Gastroesophageal sphincter (tissue), 4 donors: ENCODE measurements at places on chromosomes 3 and 15. TPM values are rescaled to one million over a fixed set of nuclear protein-coding genes. Genes with fewer than 3 reads are reported as not detected.

Gene ZIC4
- total RNA-seq = not detected

Gene LYZL4
- total RNA-seq = not detected

Gene GOLGA8O
- total RNA-seq = not detected

DNA sequence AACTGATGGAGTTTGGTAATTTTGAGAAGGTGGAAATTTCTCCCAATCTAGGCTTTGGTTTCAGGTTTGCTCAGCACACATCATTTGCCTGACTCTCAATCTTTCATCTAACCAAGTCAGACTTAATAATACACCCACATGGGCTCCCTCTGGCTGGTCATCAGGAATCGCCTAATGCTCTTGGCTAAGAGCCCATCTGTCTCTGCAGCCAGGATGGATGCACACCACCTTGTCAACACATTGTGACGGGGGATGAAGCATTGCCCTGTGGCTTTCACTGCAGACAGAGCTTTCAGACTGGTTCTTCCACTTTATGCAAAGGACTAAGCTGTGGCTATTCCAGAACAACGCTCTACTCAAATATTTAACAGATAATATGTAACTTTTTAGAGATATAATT, 3.0 kb upstream of the HDGFL3 start:
- ATAC-seq = no peak

- ATAC-seq = no peak
Observed at GRCh38 chr3:19901918-19902317, 32.1 kb downstream of the EFHB start.

GRCh38 chr3:196694202-196694638, 17.8 kb downstream of the CEP19 start:
- no peak for ATAC-seq

DNA sequence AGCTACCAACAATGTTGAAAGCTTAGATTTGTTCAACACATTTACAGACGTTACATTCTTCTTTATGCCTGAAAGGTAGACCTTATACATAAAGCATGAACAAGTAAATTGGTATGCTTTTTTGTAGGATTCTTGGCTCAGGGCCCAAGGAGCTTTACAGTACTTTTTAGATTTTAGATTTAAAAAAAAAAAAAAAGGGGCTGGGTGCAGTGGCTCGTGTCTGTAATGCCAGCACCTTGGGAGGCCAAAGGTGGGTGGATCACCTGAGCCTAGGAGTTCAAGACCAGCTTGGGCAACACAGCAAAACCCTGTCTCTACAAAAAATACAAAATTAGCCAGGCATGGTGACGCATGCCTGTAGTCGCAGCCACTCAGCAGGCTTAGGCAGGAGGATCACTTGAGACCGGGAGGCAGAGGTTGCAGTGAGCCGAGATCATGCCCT, 39.7 kb downstream of the MEF2A start:
- ATAC-seq = no peak

DNA sequence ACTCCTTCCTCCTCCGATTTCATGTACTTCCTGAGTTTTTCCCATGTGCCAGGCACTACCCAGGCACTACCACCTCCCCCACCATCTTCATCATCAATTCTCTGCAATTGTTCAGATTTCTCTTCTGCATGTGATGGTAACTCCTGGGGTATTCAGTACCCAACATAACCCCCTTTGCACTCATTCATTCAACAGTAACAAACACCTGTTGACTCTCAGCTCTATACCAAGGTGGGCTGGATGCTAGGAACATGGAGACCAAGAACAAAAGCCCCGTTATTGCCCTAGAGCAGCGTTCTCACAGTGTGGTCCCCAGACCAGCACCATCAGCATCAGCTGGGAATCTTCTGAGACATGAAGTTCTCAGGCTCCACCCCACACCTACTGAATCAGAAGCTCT, 113.0 kb upstream of the CHD2 start:
- ATAC-seq = no peak

GRCh38 chr15:101397521-101398003, 91.9 kb downstream of the PCSK6 start:
- ATAC-seq = no peak

DNA sequence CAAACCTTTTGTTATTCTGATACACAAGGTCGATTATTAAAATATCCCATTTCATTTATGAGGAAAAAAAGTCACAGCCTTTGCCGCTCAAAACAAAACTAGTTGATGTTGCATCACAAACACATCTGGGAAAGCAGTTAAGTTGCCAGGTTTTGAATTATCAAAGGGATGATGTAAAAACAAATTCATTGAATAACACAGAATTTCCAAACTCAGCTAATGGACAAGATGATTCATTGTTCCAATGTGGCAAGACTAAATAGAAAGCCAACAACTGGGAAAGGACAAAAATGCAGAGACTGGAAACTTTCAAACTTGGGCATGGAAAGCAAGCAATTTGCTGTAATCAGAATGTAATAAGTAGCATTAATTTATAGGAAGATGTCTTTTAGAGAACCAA, 610.0 kb upstream of the ZNF385D start:
- ATAC-seq = peak; percentile 78

GRCh38 chr15:84598993-84599392, 1.8 kb upstream of the ZSCAN2 start:
- no peak for ATAC-seq

GRCh38 chr3:39502838-39503145, 35.3 kb downstream of the MOBP start:
- no peak for ATAC-seq

GRCh38 chr15:25249236-25250010, 189.4 kb downstream of the UBE3A start:
- no peak for ATAC-seq

GRCh38 chr15:46127361-46127874, 492.6 kb downstream of the SQOR start:
- no peak for ATAC-seq

DNA sequence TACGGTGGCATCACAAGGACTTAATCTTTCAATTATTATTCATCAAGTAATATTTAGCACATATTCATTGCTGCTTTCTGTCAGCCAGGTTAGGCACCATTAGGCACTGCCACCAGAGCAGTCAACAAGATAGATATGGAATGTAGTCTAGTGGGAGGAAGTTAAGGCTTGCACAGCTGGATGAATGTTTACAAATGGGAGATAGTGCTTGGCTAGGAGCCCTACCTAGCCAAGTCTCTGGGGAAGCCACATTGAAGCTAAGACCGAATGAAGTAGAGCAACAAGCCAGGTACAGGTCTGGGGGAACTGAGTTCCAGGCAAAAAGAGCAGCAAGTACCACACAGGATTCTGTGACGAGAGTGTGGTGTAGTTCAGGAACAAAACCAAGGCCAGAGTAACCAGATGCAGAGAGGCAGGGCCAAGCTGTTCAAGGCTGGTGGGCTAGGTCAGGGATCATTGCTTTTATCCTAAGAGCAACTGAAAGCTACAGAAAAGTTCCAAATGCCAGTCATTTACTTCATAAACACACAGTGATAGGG, 33.4 kb upstream of the SCAANT1 start:
- peak; percentile 29 for ATAC-seq
